ENCODE measurements at places on chromosomes 2 and 18.
A peak's percentile ranks its signal among the peaks of the same experiment; 100 is the strongest.

GRCh38 chr2:203804070-203804469 lies 63.5 kb upstream of the CTLA4 start:
- DNase-seq: no peak

GRCh38 chr18:74503137-74503536 lies 7.0 kb downstream of the CNDP2 start:
- DNase-seq: no peak

DNA sequence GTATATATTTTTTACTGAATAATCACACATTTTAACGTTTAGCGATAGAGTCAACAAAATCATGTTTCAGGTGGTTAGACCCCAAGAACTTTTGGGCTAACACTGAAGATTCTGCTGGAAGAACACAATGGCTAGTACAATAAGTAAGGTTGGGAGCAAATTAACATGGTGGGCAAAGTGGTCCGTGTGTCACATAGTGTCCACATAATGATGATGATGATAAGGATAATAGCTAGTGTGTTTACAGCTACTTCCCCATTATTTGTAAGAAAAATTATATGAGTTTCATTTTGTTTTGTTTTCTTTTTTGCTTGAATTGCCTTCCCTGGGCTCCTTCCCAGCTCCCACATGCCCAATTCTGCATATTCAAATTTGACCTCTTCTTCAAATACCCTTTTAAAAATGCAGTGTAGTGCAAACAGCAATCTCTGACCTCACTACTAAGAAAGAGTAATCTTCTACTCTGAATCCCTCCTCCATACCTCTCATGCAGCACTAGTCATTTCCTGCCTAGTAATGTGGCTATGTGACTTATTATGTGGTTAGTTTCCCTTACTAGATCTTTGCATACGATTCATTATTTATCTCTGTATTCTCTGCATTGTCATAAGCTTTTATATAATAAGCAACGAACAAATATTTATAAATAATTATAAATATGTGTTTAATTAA lies 16.9 kb upstream of the VPS54 start:
- DNase-seq: no peak

DNA sequence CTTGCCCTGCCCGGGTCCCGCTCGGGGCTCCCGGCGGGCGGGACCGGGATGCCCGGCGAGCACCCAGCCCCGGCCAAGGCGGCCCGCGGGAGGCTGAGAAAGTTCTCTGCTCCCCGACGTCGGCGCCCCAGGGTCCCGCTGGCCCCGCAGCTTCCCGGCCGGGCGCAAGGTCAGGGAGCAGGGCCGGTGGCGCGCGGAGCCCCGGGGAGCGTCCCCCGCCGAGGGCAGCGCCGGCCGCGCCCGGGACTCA lies 331 bp downstream of the SERPINE2 start:
- DNase-seq: no peak

DNA sequence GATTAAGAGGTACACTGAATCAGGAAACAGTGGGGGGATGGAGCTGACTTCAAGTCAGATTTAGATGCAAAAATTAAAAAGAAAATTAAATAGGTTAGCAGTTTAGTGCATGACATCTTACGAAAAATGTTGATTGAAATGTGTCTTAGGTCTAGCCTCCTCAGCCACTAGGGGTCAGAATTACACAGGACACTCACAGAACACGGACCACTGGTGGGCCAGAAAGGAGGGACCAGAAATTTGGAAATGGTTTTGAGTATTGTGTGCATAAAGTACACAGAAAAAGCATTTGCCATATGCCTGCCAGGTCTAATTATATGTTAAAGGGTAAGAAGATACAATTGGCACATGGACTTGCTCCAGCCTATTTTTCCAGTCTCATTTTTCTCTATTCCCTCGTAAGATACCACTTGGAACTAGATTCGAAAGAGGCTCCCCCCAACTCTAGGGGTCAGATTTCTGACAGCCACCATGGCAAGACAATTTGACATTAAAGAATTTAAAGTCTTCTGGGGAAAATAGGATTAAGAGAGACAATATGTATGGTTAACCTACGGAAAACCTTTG lies 550.2 kb upstream of the SETBP1 start:
- peak; percentile 12 for DNase-seq

- no peak for DNase-seq
These were observed 49.8 kb downstream of the FAM168B start for GRCh38 chr2:131043199-131044074.

DNA sequence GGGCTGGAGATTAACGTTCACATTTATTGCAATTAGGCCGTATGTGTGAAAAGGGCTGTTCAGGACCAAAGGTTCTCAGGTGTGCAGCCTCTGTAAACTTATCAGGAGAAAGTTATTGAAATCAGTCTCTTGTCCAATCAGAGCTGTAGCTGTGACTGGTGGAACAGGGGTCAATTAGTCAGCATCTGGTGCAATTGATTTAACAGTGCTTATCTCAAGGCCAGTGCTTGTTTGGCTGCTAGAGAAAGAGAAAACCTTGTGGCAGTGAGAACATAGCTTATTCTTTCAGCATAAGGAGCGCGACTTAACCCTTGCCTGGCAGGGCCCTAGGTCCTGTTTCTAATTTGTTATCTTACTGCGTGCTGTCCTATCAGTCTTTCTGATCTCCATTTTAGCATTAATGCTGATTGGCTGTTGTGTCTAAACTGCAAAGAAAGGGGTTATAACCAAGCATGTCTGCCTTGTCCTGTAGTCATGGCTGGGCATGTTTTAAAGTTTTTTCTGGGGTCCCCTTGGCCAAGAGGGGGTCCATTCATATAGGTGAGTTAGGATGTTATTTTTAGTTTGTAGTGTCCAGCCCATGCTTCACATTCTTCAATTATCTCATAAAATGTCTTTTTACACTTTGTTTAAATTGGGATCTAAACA lies 66.4 kb downstream of the CYB5A start:
- no peak for DNase-seq

Measured in tibial nerve (tissue), 4 donors.